ENCODE measurements at places on chromosomes 2 and 18.

DNA sequence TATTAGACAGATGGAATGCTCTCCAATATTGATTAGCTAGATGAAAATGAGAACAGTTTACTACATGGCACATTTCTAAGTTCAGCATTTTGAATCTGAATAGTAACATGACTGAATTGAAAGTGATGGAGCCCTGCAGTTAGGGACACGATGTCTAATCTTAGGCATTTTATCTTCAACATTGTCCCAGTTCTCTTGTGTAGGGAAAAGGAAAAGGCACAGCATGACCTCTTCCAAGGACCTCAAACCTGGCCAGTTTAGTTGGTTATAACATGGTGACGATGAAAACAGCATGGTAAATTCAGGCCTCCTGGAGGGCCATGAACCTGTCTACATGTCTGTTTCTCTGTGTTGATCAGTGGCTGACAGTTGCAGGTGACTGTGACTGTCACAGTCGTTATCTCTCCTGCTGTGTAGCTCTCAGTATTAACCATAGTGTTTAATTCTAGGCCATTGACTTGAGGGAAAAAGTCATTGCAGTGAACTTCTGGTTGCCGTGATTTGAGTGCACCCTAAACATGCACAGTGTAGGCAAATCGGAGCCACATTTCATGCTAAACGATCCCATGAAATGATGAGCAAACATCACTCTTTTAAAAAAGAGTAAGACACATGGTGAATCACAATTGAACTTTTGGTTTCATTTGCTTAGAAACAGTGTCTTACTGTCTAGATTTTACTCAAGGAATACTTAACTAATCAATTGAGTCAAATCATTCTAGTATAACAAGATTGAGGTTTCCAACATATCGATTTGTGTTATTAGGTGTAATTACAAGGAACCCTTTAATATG lies 129.7 kb downstream of the PHLPP1 start:
- DNase-seq: no peak

- DNase-seq: no peak
Observed at GRCh38 chr2:239165206-239165831, 235.5 kb downstream of the HDAC4 start.

GRCh38 chr18:76975577-76976110 lies 153.3 kb downstream of the ZNF236 start:
- no peak for DNase-seq

DNA sequence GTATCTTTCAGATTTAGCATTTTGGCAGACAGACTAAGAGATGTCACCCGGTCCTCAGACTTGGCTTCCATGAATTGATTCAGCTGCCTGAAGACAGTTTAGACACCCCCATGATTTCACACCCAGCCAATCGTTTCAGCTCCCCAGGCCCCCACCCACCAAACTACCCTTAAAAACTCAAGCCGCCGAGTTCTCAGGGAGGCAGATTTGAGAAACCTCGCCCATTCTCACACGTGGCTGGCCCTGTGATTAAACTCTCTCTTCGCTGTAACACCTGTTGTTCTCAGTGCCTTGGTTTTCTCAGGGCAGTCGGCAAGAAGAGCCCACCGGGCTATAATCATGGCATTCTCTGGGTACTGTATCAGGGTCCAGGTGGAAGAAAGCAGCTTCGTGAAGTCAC lies 35.2 kb downstream of the UXS1 start:
- DNase-seq: no peak

DNA sequence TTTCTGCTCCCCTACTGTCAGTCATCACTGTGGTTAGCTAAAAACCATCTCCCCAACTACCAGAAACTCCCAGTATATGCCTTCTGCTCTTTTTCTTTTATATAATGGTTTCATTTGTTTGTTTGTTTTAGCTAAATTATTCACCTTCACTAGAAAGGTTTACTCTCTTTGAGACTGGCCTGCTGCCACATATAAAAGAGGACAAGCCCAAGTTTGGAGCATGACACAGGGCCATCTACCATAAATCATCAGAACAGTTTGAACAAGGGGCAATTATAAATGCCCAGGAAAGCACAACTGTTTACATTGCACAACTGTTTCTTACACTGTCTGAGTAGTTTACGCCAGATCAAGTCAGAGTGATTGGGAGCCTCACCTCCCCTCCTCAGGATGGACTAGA lies 471.0 kb upstream of the PIK3C3 start:
- no peak for DNase-seq

- DNase-seq: no peak
Observed at GRCh38 chr2:39146630-39147029, 25.8 kb upstream of the SOS1 start.

GRCh38 chr2:2793925-2794560 lies 463.0 kb upstream of the MYT1L start:
- no peak for DNase-seq

- no peak for DNase-seq
Observed at GRCh38 chr2:160417745-160418397, 75.7 kb downstream of the RBMS1 start.

Data from SK-N-MC (cell line).